NCI-H1436 (cell line): ENCODE measurements at places on chromosomes 6 and 20.

- no peak for DNase-seq
Measured at GRCh38 chr20:35711588-35712209, 12.5 kb downstream of the ROMO1 start.

- no peak for DNase-seq
Measured at GRCh38 chr6:111423960-111424846, 58.8 kb downstream of the REV3L start.

GRCh38 chr6:29955783-29956182 is 13.5 kb downstream of the HLA-A start:
- no peak for DNase-seq

- no peak for DNase-seq
Measured at GRCh38 chr20:33922224-33922623, 71.5 kb upstream of the RALY start.

GRCh38 chr6:47512872-47513271 is 35.3 kb downstream of the CD2AP start:
- DNase-seq: no peak

- DNase-seq: no peak
Measured at GRCh38 chr6:39268171-39268570, 38.9 kb upstream of the KCNK5 start.

GRCh38 chr20:57628047-57628961 is 8.1 kb upstream of the ZBP1 start:
- no peak for DNase-seq

DNA sequence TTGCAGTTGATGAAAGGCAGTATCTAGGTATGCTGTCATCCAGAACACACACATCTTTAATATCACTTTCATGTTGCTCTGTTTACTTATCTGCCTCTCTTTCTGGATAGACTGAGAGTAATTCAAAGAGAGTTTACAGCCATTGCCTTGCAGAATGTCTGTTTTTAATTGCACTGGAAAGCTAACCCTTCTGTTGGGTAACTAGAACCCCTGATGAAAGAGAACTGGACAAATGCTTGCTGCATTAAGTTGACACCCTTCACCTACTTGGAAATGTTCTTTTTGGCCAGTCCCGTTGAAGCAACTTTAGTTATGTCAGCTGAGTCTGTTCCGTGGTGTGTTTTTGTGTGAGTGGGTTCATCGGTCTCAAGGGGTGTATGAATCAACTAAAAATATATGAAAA is 383.8 kb upstream of the CITED2 start:
- DNase-seq: no peak

DNA sequence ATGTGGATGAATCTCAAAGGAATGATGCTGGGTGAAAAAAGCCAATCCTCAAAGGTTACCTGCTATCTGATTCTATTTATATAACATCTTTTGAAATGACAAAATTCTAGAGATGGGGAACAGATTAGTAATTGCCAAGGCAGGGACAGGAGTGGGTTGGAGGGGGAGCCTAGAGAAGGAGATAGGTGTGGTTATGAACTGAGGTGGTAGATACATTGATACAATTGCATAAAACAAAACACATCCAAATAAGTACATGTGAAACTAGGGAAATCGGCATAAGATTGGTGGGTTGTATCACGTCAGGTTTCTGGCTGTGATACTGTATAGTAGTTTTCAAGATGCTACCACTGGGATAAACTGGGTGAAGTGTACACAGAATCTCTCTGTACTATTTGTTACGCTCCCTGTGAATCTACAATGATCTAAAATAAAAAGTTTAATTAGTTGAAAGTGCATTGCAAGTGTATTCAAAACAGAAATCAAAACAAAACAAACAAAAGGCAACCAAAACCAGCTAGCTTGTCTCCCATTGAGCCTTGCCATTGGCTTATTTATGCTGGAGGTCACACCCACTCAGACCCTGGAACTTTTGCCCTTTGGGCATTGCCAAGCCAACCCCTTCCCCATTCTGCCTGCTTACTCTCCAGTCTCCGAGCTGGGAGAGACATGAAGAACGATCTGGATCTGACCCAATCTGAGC is 27.8 kb downstream of the PPP1R16B start:
- DNase-seq: no peak

DNA sequence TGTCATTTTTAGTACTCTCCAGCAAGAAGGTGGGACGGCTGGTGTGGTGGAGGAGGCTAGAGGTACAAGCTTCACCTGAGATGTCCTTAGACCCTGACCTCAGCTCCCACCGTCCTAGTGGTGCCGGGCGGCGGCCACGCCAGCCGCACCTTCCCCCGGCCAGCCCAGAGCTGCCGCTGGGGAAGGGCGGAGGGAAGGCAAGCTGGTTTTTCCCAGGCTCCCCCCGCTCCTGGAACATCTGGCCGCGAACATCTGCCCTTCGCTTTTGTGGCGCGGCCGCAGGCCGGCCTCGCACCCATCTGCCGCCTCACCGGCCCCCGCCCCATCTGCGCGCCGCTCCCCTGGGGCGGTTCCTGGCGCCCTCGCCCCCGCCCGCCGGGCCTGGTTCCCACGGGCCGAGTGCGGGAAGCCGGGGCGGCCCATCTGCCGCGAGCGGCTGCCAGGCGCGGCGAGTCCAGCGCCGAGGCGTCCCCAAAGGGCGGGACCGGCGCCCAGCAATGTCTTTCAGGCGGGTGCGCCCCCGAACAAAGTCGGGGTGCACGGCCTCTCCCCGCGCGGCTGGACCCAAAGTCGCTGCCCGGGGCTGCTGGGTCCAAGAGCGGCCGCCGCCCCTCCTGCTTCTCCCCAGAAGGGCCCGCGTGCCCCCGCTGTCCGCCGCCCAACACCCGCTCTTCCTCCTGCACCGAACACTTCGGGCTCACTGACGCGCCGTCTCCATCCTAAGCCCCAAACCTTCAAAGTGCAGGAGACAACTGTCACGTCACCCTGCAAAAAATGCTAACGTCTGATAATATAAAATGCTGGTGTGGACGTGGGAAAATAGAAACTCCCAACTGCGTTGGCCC is 17.3 kb upstream of the ID1 start:
- DNase-seq: peak; percentile 49

DNA sequence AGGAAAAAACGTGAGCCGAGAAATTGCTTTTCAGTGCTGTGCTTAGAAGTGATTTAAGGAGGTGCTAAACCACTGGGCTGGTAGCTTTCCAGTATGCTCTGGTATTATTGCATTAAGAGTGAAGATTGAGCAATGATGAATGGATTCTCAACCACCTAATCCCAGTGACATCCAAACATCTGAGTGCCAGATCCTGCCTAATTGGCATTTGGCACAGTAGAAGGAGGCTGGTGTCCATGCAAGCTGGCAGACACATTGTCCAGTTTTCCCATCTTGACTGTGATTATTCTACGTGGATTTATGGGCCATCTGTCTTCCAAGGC is 398.0 kb upstream of the PLCB4 start:
- DNase-seq: no peak

GRCh38 chr6:148557796-148558321 is 189.0 kb upstream of the UST start:
- no peak for DNase-seq

DNA sequence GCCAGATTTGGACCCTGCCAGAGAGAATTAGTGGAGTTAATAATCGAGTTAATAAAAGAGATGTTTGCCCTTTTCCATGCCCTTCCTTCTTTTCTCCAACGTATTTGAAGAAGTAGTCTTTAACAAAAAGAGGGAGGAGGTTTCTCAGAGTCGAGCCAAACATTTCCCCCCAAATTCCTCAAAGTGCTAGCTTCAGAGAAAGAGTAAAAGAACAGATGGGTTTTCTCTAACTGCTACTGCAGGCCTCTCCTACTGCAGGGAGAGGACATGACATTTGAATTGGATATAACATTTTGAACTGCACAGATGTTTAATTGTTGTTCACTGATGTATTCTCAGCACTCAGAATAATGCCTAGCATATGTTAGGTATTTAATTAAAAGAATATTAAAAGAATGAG is 25.5 kb downstream of the RWDD2A start:
- no peak for DNase-seq

DNA sequence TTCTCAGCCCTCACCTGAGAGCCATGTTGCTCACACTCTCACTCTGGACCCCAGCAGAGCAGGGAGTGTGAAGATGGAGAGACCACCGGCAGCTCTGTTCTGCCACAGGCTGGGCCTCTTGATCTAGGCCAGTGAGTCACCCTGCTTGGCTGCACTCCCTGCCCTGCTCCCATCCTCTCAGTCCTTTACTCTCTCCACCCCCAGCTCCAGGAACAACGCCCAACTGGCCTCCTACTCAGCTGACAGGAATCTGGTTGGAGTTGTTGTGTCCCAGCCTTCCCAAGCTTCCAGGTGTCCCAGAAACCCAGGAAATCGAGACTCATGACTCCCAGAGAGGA is at the start of gene PSORS1C1:
Gene PSORS1C1, plus strand, starts transcription at position 260 of the 338 bp plus-strand sequence. CDS start 14,833 bp downstream, outside the sequence.
- no peak for DNase-seq

DNA sequence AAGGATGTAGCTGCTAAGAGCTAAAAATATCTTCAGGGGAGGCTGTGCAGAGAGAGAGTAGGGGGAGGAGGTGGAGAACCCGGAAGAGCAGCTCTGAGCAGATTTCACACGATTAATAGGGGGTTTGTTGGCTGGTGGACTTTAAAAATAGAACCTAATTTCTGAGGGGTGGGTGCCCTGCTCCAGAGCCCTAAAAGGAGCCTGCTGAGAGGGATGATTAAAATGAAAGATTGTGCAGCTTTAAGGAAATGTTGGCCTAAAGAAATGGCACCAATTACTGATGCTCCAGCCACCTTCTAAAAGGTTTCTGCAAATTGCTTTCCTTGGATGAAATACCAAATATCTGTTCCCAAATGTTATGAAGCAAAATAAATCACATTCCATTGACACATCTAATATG is 202.8 kb upstream of the BTBD3 start:
- no peak for DNase-seq

- DNase-seq: no peak
Measured at GRCh38 chr20:59804347-59804746, 129.1 kb downstream of the SYCP2 start.

DNA sequence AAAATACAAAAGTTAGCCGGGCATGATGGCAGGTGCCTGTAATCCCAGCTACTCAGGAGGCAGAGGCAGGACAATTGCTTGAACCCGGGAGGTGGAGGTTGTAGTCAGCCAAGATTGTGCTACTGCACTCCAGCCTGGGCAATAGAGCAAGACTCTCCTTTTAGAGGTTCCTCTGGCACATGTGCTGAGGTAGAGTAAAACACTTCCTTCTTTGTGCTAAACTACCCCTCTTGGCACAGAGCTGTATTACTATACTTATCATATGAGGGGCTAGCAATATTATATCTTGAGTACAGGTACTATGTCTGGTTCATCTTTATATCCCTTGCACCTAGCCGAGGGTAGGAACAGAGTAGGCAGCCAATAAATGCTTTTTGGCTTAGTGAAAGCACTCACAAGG is 40.2 kb upstream of the SAMHD1 start:
- no peak for DNase-seq

DNA sequence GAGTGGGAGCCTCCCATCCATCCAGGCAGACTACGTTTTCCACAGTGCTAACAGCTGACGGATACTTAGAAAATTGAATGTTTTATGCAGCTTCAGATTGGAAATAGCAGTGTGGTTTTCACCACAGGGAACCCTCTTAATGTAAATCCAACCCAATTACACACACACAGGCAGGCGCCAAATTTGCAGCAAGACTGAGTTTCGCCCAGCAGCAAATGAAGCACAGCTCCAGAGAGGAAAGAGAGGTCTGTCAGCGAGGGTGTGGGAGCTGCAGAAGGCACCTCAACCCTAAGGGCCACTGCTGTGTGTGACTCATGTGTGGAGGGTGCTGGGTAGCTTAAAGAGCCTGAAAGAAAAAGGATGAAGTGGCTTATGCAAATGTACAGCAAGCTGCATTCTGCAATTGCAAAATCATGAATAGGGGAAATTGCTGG is 365.7 kb downstream of the MAFB start:
- DNase-seq: no peak
